ENCODE measurements at places on chromosomes 5 and 9. TPM values are rescaled to one million over a fixed set of nuclear protein-coding genes. Genes with fewer than 3 reads are reported as not detected.

ADAMTSL1 gene
- total RNA-seq, result 11.4 TPM

NR5A1 gene
- not detected for total RNA-seq

SPDL1 gene
- total RNA-seq, result 20.8 TPM

CARTPT gene
- 2.9 TPM for total RNA-seq

SV2C gene
- total RNA-seq, result 2.9 TPM

FBN2 gene
- total RNA-seq, result 7.7 TPM

Measured in frontal cortex (tissue), 4 donors.